ENCODE measurements at places on chromosomes 4 and X.

- peak; percentile 45 for DNase-seq
These were observed 128.7 kb downstream of the ARHGAP24 start for GRCh38 chr4:85603437-85604336.

- DNase-seq: no peak
These were observed 124.6 kb downstream of the RAP1GDS1 start for GRCh38 chr4:98385831-98386230.

DNA sequence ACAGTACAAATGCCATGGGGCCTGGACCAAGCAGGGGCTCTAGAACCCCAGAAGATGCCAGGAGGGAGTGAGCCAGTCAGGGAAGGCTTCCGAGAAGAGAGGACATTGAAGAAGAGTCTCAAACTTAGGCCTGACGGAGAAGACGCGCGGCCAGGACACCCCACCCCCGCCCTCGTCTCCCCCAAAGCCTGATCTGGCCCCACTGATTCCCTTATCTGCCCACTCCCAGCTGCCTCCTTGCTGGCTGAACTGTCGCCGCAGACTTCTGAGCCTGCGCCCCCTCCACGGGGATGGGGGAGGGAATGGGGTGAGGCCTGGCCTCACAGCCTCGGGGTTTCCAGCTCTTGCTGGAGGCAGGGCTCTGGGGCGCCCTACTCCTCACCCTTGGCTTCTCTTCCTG, 3.6 kb upstream of the GATA1 start:
- DNase-seq: no peak

DNA sequence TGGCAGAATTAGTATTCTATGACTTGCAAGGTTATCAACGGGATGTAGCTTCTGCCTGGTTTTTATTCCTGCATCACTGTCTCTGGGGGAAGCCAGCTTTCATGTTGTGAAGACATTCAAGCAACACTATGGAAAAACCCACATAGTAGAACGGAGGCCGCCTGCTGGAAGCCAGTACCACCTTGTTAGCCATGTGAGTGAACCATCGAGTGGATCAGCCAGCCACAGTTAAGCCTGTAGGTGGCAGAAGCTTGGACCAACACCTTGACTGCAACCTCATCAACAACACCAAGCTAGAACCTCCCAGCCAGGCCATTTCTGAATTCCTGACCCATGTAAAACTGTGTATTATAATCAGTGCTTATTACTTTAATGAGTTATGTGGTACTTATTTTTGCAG, 538.2 kb downstream of the KCNIP4 start:
- no peak for DNase-seq

GRCh38 chr4:150280081-150280895, 202.0 kb downstream of the DCLK2 start:
- DNase-seq: peak; percentile 83

Data from HCEC 1CT (cell line).